Nasal cavity respiratory epithelium epithelial cell of viscerocranial mucosa (primary cell): ENCODE measurements at places on chromosomes 1 and 21. TPM values are rescaled to one million over a fixed set of nuclear protein-coding genes. Genes with fewer than 3 reads are reported as not detected.

The COL11A1 gene
- under 0.01 and 0.07 TPM in 2 replicates for total RNA-seq

The PCAT6 gene
- total RNA-seq: 0.68 and 1.1 TPM in 2 replicates

The FBXO2 gene
- total RNA-seq: 27.0 and 65.7 TPM in 2 replicates

The SF3B4 gene
- total RNA-seq: 15.0 and 20.9 TPM in 2 replicates

The GUCA2B gene
- total RNA-seq: not detected in 2 replicates

The SLC26A9 gene
- total RNA-seq: under 0.01 TPM in 2 replicates

The HTR6 gene
- total RNA-seq: not detected in 2 replicates

The RRP15 gene
- 7.2 and 17.2 TPM in 2 replicates for total RNA-seq

The IFNLR1 gene
- 5.8 and 9.6 TPM in 2 replicates for total RNA-seq
